Hypothalamus (tissue), 51 donors: ENCODE measurements at places on chromosomes 16 and 17.

- no peak for DNase-seq
Observed at GRCh38 chr16:78323315-78323714, 223.9 kb downstream of the WWOX start.

DNA sequence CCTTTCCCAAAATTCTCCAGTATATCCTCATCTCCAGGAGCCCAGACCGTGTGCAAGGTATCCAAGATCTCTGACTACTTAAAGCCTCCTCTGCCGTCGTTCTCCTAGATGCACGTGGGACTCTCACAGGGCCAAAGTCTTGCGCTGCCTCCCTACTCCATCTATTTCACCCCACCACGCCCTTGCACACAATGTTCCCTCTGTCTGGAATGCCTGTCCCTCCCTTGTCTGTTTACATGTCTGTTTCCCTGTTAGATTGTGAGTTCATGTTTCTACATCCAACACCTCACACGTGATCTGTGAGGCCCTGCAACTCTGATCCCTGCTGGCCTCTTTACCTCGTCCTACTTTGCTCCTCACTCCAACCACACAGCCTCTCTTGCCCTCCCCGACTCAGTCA is 4.9 kb upstream of the FZD2 start:
- no peak for DNase-seq

DNA sequence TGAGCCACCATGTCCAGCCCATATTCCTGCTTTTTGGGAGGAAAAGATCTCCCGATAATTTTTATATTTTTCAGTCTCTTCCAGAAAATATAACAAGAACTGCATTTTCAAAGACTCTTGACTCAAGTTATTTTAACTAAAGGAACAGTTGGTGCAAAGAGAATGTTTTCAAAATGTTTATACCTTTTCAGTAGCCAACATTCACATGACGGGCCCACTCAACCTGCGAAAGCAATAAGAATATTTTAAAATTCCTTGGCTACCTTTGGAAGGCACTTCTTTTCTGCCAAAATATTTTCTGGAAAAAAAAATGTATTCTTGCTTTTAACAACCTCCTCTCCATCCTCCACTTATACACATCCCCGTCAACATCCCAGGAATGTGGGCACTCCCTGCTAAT is 140.3 kb downstream of the ZNF18 start:
- no peak for DNase-seq

DNA sequence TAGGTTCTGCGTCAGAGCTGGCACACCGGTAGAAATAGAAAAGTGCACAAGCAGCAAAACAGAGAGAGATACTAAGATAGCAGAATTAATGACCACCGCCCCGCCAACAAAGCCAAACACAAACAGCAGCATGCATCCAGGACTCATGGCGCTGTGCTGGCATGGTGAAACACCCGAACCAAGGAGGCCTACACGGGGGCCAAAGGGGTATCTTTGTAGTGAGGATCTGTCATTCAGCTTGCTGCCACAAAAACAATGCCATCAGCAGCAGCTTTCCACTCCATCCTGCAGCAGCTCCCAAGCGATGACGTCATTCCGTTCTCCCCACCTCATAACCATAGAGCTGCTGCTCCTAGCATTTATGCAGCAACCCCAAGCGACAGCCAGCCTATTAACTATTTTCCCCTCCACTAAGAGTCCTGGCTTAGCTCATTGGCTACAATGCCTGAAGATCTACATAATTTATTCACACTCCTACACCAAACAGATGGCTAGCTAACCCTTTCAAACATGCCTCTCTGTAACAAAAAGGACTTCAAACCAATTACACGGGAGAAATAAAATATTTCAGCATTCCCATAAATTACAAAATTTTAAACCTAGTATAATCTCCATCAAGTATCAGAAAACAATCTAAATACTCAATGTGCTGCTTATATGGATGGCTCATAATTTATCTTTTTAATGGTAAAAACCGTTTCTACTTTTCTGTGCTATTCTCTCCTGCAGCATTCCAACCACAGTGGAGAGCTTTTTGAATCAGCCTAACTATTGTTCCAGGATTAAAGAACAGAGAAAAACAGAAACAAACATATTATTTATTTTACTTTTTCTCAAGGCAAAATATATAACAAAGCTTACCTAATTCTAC is 73.9 kb downstream of the SPAG9 start:
- DNase-seq = peak; percentile 89

- DNase-seq = no peak
Observed at GRCh38 chr17:32502710-32503109, 15.9 kb downstream of the CDK5R1 start.

DNA sequence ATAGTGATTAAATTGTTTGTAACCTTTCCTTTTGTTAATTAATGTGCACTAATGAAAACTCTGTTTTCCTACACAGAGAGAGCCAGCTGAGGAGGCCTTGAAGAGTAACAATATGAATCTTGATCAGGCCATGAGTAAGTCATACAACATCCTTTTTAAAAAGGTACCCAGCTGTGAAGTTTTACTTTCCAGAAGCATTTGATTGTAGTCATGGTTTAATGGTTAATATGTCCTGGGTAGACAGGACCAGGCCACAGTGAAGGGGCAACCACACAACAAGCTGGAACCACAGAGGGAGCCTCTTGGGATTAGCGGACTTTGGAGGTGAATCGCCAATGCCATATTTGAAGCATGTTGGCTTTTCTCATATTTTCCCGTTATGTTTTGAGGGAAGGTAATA is 55.6 kb downstream of the TMC6 start:
- no peak for DNase-seq

DNA sequence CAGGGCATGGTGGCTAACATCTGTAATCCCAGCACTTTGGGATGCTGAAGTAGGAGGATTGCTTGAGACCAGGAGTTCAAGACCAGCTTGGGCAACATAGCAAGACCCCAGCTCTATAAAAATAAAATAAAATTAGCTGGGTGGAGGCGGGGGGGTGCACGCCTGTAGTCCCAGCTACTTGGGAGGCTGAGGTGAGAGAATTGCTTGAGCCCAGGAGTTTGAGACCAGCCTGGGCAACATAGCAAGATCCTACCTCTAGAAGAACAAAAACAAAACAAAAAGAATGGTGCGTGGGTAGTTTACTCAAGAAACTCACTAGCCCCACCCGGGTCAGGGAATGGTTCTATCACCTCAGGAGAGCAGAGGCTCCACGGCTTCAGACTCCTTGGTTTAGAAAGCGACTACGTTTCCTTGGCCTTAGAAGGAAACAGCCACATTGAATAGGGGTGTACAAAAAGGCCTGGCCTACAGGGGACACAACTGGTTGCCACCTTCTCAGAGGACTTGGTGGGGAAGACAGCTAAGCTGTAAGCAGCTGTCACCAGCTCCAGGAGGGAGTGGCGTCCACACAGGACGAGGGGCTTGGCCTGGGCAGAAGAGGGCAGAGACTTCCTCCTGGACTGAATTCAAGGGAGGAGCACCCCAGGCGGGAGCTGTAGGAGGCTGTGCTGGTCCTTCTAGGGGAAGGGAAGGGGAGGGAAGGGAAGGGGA is 716 bp downstream of the TK1 start:
- DNase-seq = no peak

GRCh38 chr17:41492771-41493170 is 3.1 kb upstream of the KRT36 start:
- no peak for DNase-seq
